ENCODE measurements at places on chromosomes 5 and 9.

GRCh38 chr9:10009401-10009800, 603.4 kb downstream of the PTPRD start:
- DNase-seq = no peak

DNA sequence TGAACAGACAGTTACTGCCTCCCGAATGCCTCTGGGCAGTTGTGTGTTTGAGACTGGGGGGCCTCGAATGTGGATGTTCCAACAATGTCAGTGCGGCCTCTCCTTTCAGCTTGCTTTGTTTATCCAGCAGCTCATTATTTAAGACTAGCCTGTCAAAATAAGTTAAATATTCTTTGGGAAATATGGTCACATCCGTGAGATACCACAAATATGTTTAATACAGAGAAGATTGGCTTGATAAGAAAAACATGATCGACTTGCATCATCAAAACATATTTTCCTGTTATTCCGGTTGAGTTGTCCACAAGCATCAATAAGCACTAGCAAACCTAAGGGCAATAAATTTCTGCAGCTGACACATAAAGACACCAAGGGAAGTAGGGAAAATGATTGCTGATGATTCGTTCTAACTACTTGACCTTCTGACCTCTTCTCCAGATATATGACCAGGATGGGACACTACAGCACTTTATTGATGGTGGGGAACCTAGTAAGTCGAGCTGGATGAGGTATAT, 66.5 kb downstream of the PRDM6 start:
- DNase-seq = no peak

- no peak for DNase-seq
Observed at GRCh38 chr5:9775339-9775738, 145.2 kb upstream of the TAS2R1 start.

GRCh38 chr5:174828804-174829510, 104.6 kb downstream of the MSX2 start:
- no peak for DNase-seq

- DNase-seq = peak; percentile 78
Observed at GRCh38 chr9:121071756-121072421, 2.9 kb upstream of the CNTRL start.

DNA sequence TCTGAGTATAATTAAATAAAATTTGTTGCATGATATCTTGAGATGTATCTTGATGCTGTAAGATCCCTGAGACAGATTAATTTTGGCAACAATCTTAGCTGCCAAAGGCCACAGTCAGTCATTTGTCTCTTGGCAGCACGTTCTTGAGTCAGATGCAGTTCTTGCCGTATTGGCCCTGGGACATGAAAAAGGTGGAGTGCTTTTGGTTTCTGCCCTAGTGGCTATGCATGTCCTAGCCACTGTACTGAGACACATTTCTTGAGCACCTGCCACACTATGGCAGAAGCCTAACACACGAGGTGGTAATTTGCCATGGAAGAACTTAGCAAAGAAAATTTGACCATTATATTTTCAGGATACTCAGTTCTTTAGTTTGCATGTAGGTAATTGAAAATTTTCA, 45.0 kb upstream of the PHF2 start:
- DNase-seq = no peak

GRCh38 chr9:95316794-95317118, 753 bp downstream of the FANCC start:
- peak; percentile 82 for DNase-seq

DNA sequence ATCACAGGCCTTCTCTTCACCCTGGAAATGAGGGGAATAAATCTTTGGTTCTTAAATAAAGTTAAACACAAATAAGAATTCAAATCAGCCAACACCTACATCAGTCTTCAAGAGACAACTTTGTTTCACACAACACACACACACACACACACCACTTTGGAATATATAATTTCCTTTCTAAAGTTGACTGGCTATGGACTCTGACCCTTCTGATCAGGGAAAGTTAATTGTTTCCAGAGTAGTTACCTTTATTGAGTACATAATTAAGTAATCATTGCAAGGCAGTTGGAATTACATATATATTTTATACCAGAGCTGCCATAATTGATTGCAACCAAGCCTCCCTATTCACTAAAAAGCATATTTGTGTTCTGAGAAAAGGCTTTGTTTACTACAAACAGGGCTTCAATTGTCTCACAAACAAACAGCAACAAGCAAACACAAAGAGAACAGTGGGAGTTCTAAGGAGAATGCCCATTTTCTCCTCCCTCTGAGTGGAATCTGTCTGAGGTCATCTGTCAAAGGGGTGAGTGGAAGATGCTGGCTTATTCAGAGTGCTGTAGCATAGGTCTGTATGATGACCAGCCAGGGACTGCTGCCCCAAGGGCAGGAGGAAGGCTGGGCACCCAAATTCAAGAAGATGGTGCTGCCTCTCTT, 136.6 kb downstream of the SEMA6A start:
- no peak for DNase-seq

- DNase-seq = no peak
Observed at GRCh38 chr9:137355761-137356365, 53.8 kb upstream of the NRARP start.

DNA sequence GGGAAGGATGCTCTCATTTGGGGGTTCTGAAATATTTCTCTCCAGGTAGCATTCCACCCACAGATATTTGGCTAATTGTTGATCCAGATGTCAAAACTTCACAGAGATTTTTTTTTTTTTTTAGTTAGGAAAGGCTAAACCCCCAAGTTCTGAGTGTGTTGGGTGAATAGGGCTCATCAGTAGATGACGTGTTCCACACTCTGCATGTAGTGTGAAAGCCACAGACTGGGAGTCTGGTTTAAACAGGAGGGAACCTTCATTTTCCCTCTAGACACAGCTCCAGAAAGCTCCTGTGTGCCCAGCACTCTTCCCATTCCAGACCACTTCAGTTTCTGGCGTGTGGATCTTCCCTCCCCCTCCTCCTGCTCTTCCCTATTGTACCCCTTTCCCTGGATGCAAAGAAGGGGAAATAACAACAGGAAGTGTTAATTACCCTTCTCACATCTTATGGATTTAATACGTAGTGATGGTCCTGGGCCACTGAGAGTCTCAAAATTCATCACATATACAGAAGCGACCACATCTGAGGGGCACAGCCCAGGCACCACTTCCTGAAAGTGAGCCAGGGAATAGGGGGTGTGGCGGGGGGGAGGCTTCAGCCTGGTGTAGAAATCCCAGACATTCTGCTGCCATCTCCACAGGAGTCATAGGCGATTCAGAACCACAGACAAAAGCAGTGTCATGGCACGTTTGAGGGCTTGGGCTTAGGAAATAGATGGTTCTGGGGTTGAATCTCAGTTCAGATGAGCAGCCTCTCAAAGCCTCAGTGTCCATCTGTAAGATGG, 65.1 kb downstream of the DAP start:
- no peak for DNase-seq

- no peak for DNase-seq
Observed at GRCh38 chr9:70020217-70020616, 23.4 kb upstream of the MAMDC2 start.

DNA sequence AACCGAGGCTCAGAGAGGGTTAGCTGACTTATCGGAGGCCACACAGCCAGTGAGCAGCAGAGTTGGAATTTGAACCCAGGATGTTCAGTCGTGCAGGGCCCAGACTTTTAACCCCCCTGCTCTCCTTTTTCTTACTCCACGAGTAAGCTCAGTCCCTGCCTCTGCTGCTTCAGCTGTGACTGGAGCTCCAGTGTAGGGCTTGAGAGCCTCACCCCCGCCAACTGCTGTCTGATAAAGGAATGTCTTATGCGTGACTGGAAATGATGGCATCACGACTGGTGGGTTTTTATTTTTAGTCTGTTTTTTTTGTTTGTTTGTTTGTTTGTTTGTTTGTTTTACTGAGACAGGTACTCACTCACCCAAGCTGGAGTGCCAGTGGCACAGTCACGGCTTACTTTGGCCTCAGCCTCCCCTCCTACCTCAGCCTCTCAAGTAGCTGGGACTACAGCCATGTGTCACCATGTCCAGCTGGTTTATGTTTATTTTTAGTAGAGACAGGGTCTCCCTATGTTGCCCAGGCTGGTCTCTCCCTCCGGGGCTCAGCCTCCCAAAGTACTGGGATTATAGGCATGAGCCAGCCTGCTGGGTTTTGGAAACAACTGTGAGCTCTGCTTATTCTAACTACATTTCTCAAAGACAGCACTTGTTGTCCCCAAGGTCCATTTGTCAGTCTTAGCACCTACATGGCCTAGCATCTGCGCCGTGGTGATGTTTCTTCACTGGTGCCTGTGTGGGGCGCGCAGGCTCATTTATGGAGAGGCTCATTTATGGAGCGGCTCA, 52.5 kb upstream of the NCS1 start:
- no peak for DNase-seq

GRCh38 chr5:466661-467310, 23.8 kb downstream of the EXOC3 start:
- DNase-seq = no peak

- no peak for DNase-seq
Observed at GRCh38 chr9:86965636-86966395, 18.5 kb upstream of the GAS1 start.

DNA sequence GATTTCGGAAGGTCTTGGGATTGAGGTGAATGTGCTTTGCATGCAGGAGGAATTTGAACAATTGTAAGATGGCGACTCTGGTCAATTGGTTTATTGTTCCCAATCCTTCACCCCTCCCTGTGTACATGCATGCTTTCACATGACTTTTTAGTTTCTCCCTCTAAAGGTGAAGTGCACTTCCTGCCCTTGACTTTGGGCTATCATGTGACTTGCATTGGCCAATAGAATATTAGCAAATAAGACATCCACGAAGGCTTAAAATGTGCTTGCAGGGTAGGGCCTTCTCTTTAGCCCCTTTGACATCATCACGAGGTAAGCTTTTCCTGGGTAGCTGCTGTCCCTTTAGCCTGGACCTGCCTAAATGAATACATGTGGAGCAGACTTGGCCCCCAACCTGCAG, 8.1 kb upstream of the ZBTB43 start:
- DNase-seq = no peak

- no peak for DNase-seq
Observed at GRCh38 chr9:21862871-21863270, 60.4 kb downstream of the MTAP start.

DNA sequence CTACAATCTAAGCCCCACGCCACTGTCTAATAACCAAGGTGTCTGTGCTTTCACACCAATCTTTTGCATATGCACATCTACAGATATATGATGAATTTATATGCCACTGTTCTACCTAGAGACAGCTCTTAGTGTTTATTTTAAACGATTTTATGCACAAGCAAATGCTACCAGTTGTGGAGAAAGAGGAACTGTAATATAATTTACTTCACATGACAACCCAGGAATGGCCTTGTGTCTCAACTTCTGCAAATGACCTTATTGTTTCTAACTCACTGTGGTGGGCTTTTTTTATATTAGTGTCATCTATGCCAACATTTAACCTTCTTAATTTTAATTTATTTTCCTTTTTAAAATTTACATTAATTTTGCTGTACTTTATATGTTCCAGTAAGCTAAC, 531.1 kb upstream of the TLE4 start:
- no peak for DNase-seq

DNA sequence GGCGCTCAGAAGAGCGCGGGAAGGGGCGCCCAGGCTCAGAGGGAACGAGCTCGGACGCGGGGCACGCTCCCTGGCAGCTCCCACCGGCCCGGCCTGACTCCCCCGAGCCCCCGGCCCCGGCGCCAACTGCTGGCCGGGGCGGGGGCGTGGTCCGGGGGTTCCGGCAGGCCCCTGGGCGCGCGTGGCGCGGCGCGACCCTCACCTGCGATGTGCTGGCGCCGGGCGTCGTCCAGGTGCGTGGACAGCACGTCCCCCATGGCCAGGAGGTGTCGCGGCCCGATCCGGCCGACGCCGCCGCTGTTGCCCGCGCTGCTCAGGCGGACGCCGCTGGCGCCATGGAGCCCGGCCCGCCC, 43.5 kb upstream of the STXBP1 start:
- DNase-seq = no peak

Measured in GM20000 (cell line).